ENCODE measurements at places on chromosomes 6 and 20.
A peak's percentile ranks its signal among the peaks of the same experiment; 100 is the strongest.

- peak; percentile 78 for DNase-seq
These were observed 2.6 kb downstream of the UBE2V1 start for GRCh38 chr20:50110141-50111047.

- no peak for DNase-seq
These were observed 337.3 kb upstream of the NT5E start for GRCh38 chr6:85112540-85112939.

- no peak for DNase-seq
These were observed 52.1 kb downstream of the RNASET2 start for GRCh38 chr6:166904101-166904746.

- no peak for DNase-seq
These were observed 26.0 kb downstream of the SDCBP2 start for GRCh38 chr20:1302685-1303541.

- DNase-seq, result no peak
These were observed 4.7 kb downstream of the CCN5 start for GRCh38 chr20:44719841-44720240.

GRCh38 chr6:156398966-156399365 is 378.2 kb upstream of the ARID1B start:
- no peak for DNase-seq

GRCh38 chr6:95087394-95088097 is 489.8 kb upstream of the MANEA start:
- peak; percentile 65 for DNase-seq

DNA sequence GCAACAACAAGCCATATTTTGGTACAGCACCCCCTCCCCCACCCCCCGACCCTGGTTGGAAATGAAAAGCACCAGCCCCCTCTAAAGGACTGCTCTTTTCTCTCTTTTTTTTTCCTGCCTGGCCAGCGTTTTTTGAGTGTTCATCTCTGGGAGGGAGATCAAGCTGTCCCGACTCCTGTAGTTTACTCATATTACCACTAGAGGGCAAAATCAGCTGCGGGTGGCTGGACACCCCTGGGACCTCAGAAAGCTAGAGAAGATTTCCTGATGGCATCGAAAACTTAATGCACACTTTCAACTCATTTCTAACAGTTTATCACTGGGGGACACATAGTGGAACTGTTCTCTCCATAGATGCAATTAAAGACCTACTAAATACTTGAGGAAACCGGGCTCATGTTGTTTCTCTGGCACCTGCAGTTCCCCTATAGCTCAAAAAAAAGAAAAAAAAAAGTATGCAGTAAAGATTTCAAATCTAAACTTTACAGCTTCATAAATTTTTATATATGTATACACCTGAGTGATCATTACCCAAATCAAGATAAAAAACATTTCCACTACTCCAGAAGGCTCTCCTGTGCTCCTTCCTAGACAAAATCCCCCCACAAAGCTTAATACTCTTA is 24.4 kb downstream of the CNBD2 start:
- no peak for DNase-seq

DNA sequence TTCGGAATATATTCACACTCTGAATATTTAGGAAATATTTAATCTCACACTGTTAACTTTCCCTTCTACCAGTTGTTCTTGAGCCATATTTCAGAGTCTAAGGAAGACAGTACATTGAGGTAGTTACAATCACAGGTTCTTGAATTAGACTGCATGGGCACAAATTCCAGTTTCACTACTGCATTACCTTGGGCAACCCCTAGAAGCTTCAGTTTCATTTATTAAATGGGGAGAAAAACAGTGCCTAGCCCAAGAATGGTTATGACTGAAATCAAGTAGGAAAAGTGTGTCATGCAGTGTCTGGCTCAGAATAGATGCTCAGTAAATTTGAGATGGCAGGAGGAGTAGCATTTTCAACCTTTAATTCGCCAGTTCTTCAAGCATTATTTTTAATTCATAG is 124.5 kb upstream of the SAMD5 start:
- no peak for DNase-seq

DNA sequence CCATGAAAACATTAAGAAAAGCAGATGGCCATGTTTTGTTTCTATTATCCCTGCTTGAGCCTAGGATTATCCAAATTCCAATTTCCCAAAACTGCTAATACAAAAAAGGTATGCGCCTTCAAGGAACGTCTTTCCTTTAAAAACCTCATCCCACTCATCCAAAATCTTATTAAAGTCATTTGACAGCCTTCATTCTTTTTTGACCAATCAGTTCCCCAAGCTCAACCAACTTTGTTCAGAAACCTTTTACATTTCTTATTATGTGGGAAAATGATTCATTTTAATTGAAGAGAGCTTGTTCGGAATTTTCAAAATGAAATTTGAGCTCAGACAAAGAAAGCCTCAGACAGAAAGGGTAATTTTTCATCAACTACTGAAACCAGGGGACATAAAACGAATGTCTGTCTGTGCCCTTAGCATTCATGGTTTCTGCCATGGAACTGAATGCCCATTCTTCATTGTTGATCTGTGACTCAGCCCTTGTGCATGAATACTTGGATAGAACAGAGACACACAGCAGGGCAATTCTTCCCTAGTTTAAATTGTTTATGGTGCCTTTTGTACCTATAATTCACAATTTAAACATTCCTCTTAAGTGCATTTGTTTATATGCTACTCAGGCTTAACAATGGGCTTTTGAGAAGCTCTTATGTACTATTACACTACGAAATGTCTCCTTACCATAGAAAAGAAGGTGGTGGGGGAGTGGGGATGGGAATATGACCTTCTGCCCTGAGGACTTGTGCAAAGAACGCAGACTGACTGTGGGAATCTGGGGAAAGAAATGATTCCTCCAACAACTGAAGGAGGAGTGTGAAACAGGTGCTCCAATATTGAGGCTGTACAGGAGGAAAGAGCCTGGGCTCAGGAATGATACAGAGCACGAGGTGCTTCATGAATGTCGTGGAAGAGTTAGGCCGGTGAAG is 49.8 kb upstream of the ERVFRD-1 start:
- no peak for DNase-seq

DNA sequence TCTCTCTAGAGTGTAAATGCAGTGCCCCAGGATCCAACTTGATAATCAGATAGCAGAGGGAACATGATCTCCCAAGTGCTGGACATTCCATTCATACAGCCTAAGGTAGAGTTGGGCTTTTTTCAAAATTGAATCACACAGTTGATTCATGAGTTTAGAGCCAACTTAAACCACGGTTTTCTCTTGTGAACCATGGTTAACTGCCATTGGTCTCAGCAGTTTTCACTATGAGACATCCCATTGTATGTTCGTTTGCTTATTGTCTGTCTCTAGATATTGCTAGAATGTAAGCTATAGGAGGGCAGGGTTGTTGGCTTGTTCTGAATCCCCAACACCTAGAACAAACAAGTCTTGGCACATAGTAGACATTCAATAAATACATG is 37.2 kb upstream of the TAF8 start:
- DNase-seq, result no peak

- no peak for DNase-seq
These were observed 48.1 kb downstream of the SLC24A3 start for GRCh38 chr20:19260412-19261090.

DNA sequence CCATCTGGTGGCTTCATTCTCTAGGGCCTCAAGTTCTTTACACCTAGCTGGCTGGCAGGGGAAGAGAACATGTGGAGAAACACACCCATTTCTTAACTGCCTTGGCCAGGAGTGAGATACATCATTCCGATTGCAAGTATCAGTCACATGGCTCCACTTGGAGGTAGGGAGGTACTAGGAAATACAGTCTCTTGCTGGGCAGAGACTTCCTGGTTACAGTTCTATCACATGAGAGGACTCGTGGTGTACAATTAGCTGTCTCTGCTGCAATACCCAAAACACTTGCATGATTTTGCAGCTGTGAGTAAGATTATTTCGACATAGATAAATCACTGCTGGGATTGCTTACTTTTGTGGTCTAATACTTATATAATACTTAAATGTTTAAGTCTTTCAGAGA is 51.1 kb downstream of the GTF2H5 start:
- no peak for DNase-seq

- no peak for DNase-seq
These were observed 18.3 kb downstream of the INSM1 start for GRCh38 chr20:20386192-20386591.

DNA sequence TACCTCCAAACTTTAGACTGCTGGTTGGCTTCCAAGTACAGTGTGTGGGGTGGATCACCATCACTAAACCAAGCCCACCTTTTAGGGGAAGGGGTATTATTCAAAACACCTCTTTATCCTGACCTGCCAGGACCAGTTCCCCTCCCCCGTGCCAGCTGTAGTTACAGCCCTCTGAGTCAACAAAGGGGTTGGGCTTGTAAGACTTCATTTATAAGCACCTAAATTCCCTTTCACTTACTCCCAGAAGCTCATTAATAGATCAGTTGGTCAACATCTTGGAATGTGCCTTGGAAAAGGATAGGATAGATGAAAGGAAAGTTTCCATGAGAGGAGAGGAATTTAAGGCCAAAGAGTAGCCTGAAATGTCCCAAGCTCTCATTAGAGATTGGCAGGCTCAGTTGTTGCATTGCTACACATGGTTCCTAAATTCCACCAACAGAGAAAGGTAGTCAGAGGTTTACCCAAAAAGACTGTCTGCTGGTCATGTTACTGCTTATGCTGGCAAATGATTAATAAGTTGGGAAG is 59.2 kb downstream of the TNFAIP3 start:
- peak; percentile 70 for DNase-seq

- DNase-seq, result no peak
These were observed 505.7 kb downstream of the CDKAL1 start for GRCh38 chr6:21039926-21040325.

GRCh38 chr20:53597030-53597482 is 3.4 kb upstream of the ZNF217 start:
- no peak for DNase-seq

GRCh38 chr6:56808871-56809359 is 146.0 kb upstream of the BEND6 start:
- no peak for DNase-seq

GRCh38 chr20:55360895-55361294 is 644.4 kb downstream of the CBLN4 start:
- no peak for DNase-seq

DNA sequence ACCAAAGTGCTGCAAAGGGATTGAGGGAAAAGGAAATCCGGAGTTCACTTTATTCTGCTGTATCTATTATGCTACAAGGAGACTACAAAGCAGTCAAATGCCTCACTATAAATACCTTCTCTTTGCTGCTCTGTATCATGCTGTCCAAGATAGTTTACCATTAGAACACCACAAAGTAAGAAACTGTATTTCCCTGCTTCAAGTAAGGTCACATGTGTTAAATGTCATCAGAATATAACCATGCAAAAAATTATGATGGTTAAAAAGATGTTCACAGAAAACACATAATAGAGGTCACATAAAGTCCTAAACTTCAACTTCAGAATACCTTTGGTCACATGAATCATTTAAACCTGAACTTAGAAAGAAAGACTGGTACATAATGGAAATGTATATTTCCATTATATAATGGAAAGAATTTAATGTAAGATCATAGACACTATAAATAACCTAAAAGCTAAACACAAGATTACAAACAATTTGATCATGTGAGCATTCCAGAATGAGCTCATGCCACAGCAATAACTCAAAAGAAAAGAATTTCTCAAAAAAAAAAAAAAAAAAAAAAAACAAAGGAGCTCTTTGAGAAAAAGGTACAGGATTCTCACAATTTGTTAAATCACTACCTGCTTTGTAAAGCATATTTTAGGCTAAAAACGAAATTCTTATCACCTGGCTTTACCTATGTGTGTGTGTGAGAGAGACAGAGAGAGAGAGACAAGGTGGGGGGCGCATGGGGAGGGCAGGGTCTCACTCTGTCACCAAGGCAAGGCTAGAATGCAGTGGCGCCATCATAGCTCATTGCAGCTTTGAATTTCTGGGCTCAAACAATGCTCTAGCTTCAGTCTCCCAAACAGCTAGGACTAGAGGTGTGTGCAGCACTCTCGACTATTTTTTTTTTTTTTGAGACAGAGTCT is 58.7 kb downstream of the KIF13A start:
- no peak for DNase-seq
